ENCODE measurements at places on chromosomes 4 and X. TPM values are rescaled to one million over a fixed set of nuclear protein-coding genes. Genes with fewer than 3 reads are reported as not detected.

DNA sequence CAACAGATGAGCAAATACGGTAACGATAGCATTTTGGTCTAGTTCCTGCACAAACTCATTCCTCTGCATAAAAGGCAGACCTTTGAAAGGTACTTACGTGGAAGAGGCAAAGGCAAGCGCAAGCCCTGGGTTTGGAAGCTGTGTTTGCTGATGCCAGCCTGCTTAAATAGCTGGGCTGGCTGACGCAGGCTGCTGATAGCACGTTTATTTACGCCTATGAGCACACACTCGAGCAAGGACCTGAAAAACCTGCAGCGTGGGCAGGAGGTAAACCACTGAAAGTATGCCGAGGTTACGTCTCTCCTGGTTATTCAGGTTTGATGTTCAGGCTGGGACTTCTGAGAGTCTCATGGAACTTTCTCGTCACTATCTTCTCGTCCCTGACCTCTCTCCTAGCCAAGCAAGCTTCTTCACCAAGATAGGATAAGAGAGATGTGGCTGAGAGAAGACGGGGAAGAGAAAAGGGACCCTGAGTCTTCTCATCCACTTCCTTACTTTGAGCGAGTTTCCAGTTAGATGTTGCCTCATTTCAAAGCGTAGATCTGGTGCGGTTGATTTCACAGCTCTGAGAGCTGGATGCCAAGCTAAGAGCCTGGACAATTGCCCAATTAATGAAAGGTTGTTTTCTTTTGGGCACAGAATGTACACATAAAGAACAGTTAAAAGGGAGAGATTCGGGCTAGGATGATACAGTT lies at the start of gene HOPX:
TSS of gene HOPX (minus strand) at position 139 of the 695 bp plus-strand sequence. CDS start 23,480 bp downstream, outside the sequence.
- DNase-seq: no peak

GRCh38 chr4:70586841-70587240 lies 5.2 kb upstream of the AMBN start:
- no peak for DNase-seq

DNA sequence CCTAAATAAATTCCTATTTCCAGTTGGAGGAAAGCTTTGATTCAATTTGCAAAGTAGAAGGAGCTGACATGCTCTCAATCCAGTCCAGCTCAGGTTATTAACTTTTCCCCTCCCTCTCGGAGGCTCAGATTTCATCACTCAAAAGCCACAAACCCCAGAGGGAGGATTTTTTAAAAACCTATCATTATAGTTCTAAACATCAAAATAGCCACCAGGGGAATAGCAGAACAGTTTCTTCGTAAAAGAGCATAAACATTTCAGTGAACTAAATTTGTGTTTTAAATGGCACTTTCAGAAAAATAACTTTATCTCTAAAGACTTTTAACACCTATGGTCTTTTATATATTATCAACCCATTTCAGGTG lies 8.8 kb downstream of the GPRIN3 start:
- DNase-seq: no peak

DNA sequence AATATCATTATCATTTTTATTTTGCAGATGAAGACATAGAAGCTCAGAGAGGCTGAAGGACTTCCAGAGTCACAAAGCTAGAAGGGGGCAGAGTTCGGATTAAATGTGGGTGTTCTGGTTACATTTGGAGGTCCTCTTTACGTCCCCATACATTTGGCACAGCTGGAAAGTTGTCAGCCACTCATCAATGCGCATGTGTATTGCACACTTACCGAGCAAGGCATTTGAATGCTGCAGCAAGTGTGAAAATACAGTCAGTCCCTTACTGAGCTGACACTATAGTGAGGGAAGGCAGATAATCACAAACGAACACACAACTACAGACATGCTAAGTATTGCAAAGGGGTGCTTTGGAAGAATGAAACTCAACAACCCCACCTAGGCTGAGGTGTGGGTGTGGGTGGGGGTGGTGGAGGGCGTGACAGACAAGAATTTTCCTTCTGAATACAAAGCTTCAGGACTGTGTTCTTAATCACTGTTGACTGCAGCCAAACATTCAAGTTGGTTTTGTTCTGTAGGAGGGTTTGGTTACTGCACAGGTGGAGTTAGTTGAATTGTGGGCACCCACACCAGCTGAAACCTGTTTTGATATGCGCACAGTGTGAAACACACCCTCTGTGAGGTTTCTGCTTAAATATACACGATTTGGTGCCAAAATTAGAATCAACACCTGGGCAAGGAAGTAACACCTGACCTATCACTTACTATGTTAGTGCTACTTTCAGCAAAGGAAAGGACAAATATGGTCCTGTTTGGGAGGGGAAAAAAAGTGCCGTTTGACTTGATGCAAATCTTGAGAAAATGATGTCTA lies 72.4 kb downstream of the COQ2 start:
- DNase-seq: no peak

GRCh38 chrX:46777971-46778810 lies 19.3 kb upstream of the SLC9A7 start:
- no peak for DNase-seq

- DNase-seq: no peak
Measured at GRCh38 chrX:136823175-136823574, 42.4 kb upstream of the ARHGEF6 start.

The PPP4R3C gene
- polyA plus RNA-seq: not detected

GRCh38 chr4:113057891-113058290 lies 8.4 kb downstream of the ANK2 start:
- no peak for DNase-seq

- DNase-seq: no peak
Measured at GRCh38 chrX:154413142-154413541, 1.8 kb downstream of the TAFAZZIN start.

The COL4A6 gene
- polyA plus RNA-seq: 15.7 TPM

The SHOX gene
- 0.08 TPM for polyA plus RNA-seq

Measured in left renal cortex interstitium (tissue), 4 donors.